Esophagus squamous epithelium (tissue), 5 donors: ENCODE measurements at places on chromosomes 3 and 15.

DNA sequence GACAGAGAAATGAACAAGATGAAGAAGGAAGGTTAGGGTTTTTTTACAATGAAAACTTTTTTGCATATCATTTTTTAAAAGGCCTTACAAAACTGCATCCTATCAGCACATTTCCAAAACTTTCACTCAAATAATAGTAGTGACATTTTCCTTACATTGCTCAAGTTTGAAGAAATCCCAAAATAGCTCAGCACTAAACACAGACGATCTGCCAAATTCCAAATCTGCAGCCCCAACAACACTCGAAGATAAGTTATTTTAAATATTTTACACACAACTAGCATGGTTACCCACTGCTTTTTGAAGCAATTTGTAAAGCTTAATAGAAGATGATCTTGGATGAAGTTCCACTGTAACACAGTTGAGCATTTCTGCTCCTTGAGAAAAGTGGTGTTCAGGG, 535.6 kb upstream of the ALCAM start:
- H3K4me3 ChIP-seq = no peak overlapping the region
- H3K4me1 ChIP-seq = no peaks in the 10 kb centered on the region
- H3K27ac ChIP-seq = no peak overlapping the region
- no peaks in the 10 kb centered on the region for H3K36me3 ChIP-seq
- no peak for DNase-seq
- no peaks in the 10 kb centered on the region for H3K27me3 ChIP-seq

GRCh38 chr3:179036226-179036625, 35.4 kb downstream of the ZMAT3 start:
- H3K36me3 ChIP-seq = no peaks in the 10 kb centered on the region
- H3K27ac ChIP-seq = no peak overlapping the region
- DNase-seq = no peak
- H3K4me3 ChIP-seq = no peak overlapping the region
- no peaks in the 10 kb centered on the region for H3K27me3 ChIP-seq

- H3K4me3 ChIP-seq = no peak overlapping the region
- H3K27me3 ChIP-seq = no peaks in the 10 kb centered on the region
- H3K27ac ChIP-seq = no peak overlapping the region
- DNase-seq = no peak
- no peaks in the 10 kb centered on the region for H3K36me3 ChIP-seq
Measured at GRCh38 chr3:176969066-176969465, 228.2 kb downstream of the TBL1XR1 start.

DNA sequence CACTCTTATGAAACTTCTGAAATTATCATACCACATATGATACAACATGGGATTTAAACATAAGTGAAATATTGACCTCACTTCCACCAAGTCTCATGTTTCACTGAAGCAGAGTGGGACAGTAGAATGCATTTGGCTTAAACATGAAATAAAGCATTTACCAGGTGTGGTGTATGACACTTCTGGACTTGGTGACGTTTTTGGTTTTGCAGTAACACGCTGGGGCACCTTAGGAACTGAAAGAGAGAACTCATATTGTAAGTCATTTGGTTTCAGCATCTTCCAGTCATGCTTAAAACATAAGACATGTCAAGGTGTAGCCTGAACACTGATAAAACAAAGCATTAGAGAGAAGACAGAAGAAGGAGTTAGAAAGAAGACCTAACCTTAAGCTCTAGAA, 95.3 kb downstream of the TFG start:
- no peak overlapping the region for H3K4me3 ChIP-seq
- no peaks in the 10 kb centered on the region for H3K27me3 ChIP-seq
- no peak overlapping the region for H3K27ac ChIP-seq

DNA sequence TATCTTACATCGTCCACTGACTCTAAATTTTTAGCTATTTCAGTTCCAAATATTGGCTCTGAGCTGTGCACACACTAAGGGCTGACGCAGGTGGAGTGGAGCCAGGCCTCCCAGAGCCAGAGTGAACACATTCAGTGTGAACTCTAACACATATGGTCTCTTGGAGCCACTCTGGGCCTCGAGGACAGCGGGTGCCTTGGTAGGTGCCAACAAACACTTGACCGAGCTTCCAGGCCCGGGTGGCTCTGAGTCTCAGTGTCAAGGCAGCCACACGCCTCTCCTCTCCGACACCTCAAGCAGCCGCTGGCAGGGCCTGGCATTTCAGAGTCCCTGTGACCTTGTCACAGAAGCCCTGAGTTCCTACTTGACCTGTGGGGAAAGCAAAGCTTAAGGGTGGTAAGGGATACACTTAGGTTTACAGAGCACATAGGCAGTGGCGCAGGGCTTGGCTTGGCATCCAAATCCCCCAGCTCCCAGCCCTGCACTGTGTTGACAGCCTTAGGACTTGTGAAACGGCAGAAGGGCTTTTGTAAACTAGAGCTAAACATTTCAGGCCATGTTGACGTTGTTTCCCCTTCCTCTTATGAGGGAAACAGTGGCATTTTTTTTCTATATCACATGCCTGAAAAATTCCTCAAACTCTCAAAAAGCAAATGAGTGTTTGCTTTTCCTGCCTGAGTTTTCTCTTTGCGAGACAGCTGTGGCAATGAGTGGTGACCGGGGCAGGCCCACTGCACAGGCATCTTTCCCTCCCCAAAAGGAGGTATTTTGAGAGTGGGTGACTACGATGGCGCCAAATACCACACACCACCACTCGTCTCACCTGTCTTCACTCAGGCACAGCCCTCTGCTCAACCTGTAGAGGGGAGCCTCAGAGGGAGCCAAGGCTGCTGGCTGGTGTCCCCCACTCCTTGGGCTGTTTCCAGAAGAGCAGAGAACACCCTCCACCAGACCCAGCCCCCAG, 60.8 kb downstream of the DAPK2 start:
- no peak for DNase-seq
- peak overlapping the region; percentile 6 for H3K27ac ChIP-seq
- no peaks in the 10 kb centered on the region for H3K36me3 ChIP-seq
- H3K4me3 ChIP-seq = no peak overlapping the region
- H3K4me1 ChIP-seq = peaks cover 14% of the 10 kb centered on the region

DNA sequence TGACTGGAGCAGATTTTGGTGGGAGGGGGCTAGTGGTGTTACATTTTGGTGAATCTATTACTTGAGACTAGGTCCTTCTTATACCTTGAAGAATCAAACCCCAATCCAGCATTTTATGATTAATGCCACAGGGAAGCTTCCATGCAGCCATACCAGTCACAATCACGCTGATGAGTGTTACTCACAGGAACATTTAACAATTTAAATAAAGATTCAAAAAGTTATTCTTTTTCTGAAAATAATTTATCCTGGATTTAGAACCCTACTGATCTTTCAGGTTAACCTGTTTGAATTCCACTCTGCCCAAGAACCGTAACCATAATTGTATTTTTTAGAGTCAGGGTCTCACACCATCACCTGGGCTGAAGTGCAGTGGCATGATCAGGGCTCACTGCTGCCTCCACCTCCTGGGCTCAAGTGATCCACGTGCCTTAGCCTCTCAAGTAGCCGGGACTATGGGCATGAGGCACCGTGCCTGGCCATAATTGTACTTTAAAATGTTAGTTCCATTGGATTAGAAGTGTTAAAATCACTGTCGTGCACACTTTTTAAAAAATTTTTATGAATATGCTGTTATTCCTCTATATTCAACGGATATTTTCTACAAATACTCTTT, 929 bp upstream of the MTMR10 start:
- H3K4me1 ChIP-seq = peaks cover 26% of the 10 kb centered on the region
- H3K27ac ChIP-seq = peak overlapping the region; percentile 97
- no peaks in the 10 kb centered on the region for H3K27me3 ChIP-seq
- H3K4me3 ChIP-seq = peak overlapping the region; percentile 92
- no peak for DNase-seq

DNA sequence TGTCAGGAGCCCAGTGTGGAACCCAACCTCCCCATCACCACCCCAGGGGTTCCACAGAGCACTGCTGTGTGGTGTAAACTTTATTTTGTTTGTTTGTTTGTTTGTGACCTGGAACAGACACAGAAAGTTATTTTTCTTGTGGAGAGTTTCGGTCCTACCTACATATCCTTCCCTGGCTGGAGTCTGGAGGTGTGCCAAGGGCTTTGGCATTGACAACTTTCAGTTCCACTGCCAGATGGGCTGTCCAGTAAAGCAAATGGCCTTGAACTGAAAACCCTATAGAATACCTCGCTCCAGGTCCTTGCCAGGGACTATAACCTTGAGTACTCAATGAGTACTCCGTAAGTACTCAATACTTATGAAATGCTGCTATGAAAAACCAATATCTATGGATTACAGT, 103.5 kb downstream of the MITF start:
- DNase-seq = no peak
- peaks cover 15% of the 10 kb centered on the region for H3K4me1 ChIP-seq
- no peaks in the 10 kb centered on the region for H3K36me3 ChIP-seq
- no peaks in the 10 kb centered on the region for H3K27me3 ChIP-seq
- no peak overlapping the region for H3K4me3 ChIP-seq

DNA sequence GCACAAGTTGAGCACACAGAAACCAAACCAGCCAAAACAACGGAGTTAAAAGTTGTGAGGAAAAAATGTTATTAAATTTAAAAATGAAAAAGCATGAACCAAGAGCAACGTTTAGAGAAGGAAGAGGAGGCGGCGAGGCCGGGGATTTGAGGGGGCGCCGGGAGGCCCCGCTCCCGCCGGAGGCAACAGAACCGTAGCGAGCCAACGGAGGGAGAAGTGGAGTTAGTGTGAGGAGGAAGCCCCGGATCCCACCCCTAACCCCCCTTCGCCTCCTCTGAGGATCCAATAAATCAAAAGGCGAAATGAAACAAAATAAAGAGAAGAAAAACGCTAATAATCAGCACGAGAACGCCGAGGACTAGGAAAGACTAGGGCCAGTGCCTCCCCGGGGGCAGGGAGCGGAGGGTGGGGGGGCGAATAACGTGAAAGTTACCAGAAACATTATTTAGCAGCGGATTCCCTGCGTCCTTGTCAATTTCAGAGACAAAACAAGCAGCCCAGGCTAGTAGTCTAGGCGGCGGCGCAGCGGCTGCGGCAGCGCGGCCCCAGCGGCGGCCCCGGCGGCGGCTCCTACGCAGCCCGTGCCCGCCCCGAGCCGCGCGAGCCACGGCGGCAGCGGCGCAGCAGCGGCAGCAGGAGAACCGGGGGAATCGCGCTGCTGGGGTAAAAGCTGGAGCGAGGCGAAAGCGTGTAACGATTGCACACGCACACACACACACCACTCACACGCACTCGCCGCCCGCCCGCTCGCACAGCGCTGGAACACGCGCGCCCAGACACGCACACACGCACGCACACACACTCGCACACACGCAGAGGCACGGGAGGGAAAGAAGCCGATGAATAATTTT, 1.7 kb downstream of the MEIS2 start:
- peaks cover 8% of the 10 kb centered on the region for H3K4me1 ChIP-seq
- H3K36me3 ChIP-seq = no peaks in the 10 kb centered on the region
- peak overlapping the region; percentile 54 for H3K4me3 ChIP-seq
- no peak for DNase-seq
- peaks cover 13% of the 10 kb centered on the region for H3K27me3 ChIP-seq

- H3K36me3 ChIP-seq = no peaks in the 10 kb centered on the region
- no peaks in the 10 kb centered on the region for H3K27me3 ChIP-seq
- no peak for DNase-seq
- H3K27ac ChIP-seq = no peak overlapping the region
Measured at GRCh38 chr15:71069693-71070092, 45.6 kb upstream of the THSD4 start.

DNA sequence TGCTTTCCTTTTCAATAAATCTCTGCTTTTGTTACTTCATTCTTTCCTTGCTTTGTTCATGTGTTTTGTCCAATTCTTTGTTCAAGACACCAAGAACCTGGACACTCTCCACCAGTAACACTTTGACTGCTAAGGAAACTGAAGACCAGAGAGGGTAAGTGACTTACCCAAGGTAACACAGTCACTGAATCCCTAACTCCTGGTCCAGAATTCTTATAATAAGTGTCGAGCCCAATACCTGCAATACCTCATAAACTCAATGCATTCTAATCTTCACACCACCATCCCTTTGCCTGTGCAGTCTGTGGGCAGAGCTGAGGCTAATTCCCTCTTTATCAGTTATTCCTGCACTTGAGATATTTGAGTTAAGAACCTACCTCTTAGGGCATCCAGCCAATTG, 237.8 kb downstream of the UACA start:
- no peaks in the 10 kb centered on the region for H3K36me3 ChIP-seq
- H3K4me3 ChIP-seq = no peak overlapping the region
- no peak for DNase-seq
- peaks cover 44% of the 10 kb centered on the region for H3K4me1 ChIP-seq
- H3K27me3 ChIP-seq = peaks cover 30% of the 10 kb centered on the region

DNA sequence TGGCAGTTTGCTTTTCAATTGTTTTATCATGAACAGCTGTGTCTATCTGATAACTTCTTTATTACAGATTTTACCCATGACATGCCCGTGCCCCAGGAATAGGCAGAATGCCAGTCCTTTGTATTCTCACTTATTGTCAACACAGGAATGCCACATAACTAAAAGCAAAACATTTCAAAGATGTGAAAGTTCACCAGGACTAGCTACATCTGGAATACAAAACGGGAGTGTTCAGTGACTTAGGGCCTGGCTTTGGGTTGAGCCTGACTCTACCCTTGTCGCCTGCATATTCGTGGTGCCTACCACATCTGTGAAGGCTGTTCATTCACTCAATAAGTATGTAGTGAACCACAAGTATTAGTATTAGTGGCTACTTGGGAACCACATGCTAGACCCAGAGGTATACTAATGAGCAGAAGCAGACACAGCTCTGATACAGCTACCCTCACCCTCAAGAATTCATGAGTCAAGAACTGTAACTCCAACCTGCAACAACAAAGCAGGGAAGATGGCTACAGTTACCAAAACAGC, 2.9 kb downstream of the TNFSF10 start:
- DNase-seq = no peak
- H3K27me3 ChIP-seq = no peaks in the 10 kb centered on the region
- peak overlapping the region; percentile 92 for H3K27ac ChIP-seq

DNA sequence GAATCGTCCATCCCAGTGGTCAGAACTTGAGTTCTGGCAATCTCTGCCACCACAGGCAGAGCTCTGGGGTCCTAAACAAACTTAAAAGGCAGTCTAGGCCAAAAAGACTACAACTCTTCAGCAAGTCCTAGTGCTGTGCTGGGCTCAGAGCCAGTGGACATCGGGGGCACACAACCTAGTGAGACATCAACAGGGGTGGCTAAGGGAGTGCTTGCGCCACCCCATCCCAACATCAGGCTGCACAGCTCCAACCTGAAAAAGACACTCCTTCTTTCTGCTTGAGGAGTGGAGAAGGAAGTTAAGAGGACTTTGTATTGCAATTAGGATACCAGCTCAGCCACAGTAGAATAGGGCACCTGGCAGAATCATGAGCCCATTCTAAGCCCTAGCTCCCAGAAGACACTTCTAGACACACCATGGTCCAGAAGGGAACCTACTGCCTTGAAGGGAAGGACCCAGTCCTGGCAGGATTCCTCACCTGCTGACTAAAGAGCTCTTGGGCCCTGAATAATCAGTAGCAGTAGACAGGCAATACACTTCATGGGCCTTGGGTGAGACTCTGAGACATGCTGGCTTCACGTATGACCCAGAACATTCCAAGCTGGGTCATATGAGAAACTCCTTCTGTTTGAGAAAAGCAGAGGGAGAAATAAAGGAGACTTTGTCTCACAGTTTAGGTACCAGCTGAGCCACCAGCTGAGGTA, 72.0 kb downstream of the TFDP2 start:
- DNase-seq = no peak
- H3K36me3 ChIP-seq = no peaks in the 10 kb centered on the region
- no peak overlapping the region for H3K27ac ChIP-seq

- no peak overlapping the region for H3K4me3 ChIP-seq
- H3K27me3 ChIP-seq = no peaks in the 10 kb centered on the region
- H3K27ac ChIP-seq = no peak overlapping the region
- no peak for DNase-seq
- no peaks in the 10 kb centered on the region for H3K4me1 ChIP-seq
- H3K36me3 ChIP-seq = no peaks in the 10 kb centered on the region
Measured at GRCh38 chr15:23806980-23807379, 119.9 kb upstream of the NDN start.
